ENCODE measurements at places on chromosomes 6 and 20.
A peak's percentile ranks its signal among the peaks of the same experiment; 100 is the strongest.

GRCh38 chr20:47765691-47766594 is 19.3 kb downstream of the SULF2 start:
- H3K27ac ChIP-seq = no peak overlapping the region
- no peaks in the 10 kb centered on the region for H3K27me3 ChIP-seq
- H3K36me3 ChIP-seq = no peaks in the 10 kb centered on the region
- H3K4me1 ChIP-seq = no peaks in the 10 kb centered on the region

DNA sequence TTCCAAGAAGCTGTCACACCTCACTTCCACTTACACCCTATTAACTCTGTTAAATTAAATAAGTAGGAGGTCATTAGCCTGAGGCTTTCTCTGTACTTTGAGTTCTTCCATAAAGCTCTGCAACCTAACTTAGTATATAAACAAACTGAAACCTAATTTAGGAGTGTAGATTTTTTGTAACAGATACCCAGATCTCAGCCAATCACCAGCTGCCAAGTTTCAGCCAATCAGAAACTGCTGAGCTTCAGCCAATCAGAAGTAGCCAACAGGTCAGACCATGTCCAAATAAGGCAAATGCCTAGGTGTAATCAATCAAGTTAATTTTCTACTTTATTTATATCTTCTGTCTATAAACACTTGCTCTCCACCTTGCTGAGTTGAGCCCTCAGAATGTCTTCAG is 142.7 kb upstream of the SULF2 start:
- H3K27me3 ChIP-seq = no peaks in the 10 kb centered on the region
- H3K27ac ChIP-seq = no peak overlapping the region
- H3K4me1 ChIP-seq = peaks cover 6% of the 10 kb centered on the region
- H3K4me3 ChIP-seq = no peak overlapping the region
- no peak for DNase-seq

- H3K36me3 ChIP-seq = no peaks in the 10 kb centered on the region
- H3K27me3 ChIP-seq = no peaks in the 10 kb centered on the region
- no peak overlapping the region for H3K4me3 ChIP-seq
- no peaks in the 10 kb centered on the region for H3K4me1 ChIP-seq
Observed at GRCh38 chr6:21110684-21111083, 482.9 kb upstream of the SOX4 start.

DNA sequence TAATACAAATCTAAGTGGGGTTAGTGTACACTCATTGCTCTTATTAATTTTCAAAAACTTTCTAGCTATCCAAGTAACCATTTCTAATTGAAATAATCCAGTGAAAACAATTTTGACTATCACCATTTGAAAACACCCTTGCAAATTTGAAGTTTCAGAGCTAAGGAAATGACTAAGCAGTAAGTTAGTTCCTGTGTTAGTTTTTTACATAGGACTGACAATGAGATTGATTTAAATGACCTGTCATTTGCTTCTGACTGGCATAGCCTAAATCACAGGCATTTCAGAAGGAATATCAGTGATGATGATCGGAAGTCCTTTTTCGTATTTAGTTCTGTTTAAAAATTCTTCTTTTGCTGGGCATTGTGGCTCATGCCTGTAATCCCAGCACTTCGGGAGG is 27.0 kb downstream of the STK4 start:
- H3K4me3 ChIP-seq = peak overlapping the region; percentile 10
- H3K27ac ChIP-seq = peak overlapping the region; percentile 21

Measured in thoracic aorta (tissue), 2 donors.